Hippocampal formation (tissue), 2 donors: ENCODE measurements at places on chromosomes 5 and 9.
A peak's percentile ranks its signal among the peaks of the same experiment; 100 is the strongest.

DNA sequence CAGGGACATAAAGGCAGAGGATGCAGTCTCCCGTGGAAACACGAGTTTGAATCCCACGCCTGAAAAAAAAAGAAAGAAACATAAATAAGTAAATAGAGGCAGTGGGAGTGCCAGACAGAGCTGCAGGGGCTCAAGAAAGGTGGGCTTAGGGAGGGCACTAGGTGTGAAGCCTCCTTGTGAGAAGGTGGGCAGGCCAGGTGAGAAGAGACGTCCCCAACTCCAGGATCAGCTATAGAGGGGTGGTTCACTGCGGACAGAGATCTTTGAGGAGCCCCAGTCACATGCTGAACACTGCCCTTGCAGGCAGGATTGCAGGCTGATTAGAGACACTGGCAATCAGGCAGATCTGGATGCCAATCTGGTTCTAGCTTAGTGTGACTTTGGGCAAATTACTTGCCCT, 172.1 kb downstream of the RGS3 start:
- no peak for DNase-seq

DNA sequence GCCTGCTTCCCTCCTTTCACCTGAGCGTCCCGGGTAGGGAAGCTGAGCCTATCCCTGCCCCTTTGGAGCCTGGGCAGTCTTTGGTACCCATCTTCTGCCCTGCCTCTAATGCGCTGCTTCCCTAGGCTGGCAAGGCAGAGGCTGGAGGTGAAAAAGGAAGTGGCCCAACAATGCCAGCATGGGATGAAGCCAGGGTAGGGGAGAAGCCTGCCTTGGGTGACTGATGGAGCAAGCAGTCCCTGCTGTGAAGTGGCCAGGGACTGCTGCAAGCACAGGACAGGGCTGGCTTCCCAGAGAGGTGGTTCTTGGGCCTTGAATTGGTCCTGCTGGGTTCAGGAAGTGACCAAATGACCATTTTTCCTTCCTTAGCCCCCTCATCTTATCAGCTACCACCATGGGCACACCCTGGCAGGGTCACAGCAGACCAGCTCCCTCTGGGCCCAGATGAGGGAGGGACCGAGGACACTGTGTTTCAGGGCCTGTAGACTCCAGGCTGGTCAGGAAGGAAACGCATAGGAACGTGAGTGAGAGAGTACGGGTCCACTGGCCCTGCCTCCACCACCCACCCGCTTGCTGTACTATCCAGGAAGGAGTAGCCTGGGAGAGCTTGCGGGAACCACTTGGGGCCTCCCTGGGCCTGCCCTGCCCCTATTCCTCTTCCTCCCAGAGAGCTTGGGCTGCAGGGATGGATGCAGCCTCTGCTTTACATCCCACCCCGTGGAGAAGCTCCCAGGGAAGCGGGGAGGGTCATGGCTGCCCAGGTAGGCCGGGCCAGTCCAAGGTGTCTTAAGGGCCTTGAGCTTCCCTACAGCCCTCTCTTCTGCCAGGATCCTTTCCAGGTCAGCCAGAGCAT, 102.6 kb downstream of the DAB2IP start:
- DNase-seq = no peak

DNA sequence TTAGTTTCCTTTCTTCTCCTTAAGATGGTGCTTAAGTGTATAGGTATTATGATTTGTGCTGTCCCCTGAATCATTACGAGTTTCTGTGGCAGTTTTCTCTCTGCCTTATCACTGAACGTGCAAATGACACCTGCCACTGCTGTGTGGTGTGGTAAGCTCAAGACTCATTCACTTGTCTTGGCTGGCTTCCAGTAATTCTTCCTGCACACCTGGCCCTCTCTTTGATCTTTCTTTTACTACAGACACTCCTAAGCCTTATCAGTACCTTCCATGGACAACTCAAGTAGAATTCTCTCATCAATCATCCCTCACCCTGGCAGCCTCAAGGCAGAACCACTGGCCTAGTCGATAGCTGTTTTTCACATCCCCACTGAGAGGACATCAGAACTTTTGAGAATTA, 82.6 kb upstream of the ADAMTS19 start:
- no peak for DNase-seq

- DNase-seq = no peak
Measured at GRCh38 chr5:79329453-79329852, 93.5 kb downstream of the JMY start.

DNA sequence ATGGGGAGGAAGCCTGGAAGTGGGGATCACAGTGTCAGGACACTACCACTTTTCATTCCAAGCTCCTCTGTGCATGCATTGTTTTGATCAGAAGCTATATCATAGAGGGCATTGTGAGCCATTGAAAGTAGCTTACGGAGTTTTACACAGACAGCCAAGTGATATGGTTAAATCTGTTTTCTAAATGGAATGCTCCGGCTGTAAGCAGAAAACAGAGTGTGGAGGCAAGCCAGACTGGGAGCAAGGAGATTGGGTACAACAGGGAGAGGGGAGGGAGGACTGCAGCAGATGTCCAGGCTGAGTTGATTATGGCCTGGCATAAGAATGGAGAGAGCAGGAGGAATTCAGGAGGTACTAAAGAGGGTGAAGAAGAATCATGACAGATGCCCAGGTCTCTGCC, 15.5 kb upstream of the SOWAHA start:
- peak; percentile 75 for DNase-seq

DNA sequence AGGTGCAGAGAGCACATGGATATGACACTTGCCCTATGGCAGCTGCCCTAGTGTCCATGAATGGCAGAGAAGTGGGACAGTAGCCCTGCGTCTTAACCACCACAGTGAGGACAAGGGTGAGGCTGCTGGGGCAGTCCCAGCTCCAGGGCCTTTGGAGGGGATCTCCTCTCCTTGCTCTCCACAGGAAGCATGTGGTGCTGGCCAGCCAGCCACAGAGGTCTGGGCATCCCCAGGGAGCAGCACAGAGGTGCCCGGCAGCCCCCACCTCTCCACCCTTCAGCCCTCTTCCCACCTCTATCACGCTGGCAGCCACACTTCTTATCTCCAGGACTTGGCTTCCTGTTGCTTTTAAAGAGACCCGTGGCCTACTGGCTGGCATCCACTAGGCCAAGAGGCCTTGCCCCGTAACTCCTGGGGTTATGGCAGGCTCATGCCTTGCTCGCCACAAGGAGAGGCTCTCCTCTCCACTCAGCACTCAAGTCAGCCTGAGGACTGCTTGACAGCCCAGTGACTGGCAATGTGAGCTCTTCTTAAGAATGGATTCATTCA, 21.9 kb downstream of the CSF2 start:
- DNase-seq = no peak

GRCh38 chr5:93574491-93575305, 6.3 kb downstream of the NR2F1-AS1 start:
- no peak for DNase-seq

- DNase-seq = no peak
Measured at GRCh38 chr5:146675636-146676035, 159.6 kb upstream of the GPR151 start.

GRCh38 chr5:154095904-154096303, 57.1 kb downstream of the MFAP3 start:
- DNase-seq = no peak

DNA sequence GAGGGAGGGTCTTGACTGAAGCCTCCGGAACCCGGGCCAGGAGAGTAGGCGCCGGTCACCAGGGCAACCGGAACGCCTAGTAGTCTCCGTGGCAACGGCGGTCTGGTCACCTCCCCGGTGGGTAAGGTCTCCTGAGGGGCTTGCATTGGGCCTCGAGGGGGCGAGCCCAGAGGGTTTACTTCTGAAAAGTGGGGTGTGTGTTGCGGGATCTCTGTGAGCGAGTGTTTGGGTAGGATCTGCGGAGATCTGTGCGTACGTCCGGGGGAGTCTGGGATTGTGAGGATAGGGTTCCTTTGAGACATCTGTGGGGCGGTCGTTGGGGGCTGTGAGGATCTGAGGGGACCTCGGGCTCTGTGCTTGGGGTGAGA, at the start of gene FAM221B:
Gene FAM221B (minus strand): TSS at position 17 of the 368 bp plus-strand sequence. CDS start 2,571 bp downstream, outside the sequence.
- no peak for DNase-seq

- no peak for DNase-seq
Measured at GRCh38 chr5:178388386-178389025, 155.9 kb upstream of the PHYKPL start.

- no peak for DNase-seq
Measured at GRCh38 chr5:139710319-139711066, 62.3 kb downstream of the CXXC5 start.
